BE2C (cell line): ENCODE measurements at places on chromosomes 6 and 20.
A peak's percentile ranks its signal among the peaks of the same experiment; 100 is the strongest.

- no peak for DNase-seq
Measured at GRCh38 chr20:51064137-51064536, 41.2 kb upstream of the KCNG1 start.

- no peak for DNase-seq
Measured at GRCh38 chr6:138429761-138430160, 25.7 kb downstream of the HEBP2 start.

GRCh38 chr6:20338156-20338555 lies 63.5 kb upstream of the E2F3 start:
- DNase-seq, result no peak

GRCh38 chr6:958488-958887 lies 265.5 kb upstream of the EXOC2 start:
- no peak for DNase-seq

GRCh38 chr20:42352096-42352495 lies 733.9 kb upstream of the CHD6 start:
- no peak for DNase-seq

GRCh38 chr20:3190681-3191111 lies 13.8 kb downstream of the DDRGK1 start:
- no peak for DNase-seq

GRCh38 chr6:43570876-43571441 lies 4.9 kb downstream of the XPO5 start:
- no peak for DNase-seq

DNA sequence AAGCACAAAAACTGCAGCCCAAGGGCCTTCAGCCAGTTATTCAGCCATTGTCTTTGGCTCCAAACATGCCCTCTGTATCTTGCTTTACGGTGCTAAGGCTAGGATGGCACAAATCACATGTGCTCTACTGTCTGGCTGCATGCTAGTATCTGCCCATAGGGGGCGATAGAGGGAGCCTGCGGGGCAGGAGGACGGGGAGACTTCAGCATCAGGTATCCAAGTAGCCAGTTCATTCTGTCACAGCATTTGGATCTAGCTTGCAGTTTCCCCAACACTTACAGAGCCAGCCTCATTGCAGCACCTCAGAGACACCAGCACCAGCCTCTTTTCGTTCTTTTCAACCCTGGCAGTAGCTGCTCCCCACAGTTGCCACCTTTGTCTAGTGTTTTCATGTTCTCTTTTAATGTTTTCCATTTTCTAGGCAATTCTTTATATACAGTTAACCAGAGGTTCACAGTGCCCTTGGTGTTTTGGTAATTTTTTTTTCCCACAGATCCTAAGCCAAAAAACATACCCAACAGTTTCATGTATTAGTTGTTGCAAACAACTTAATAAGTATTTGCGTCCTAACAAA lies 705.9 kb downstream of the PTPRT start:
- DNase-seq, result peak; percentile 63

GRCh38 chr20:36060676-36061075 lies 92.3 kb downstream of the CNBD2 start:
- DNase-seq, result no peak

DNA sequence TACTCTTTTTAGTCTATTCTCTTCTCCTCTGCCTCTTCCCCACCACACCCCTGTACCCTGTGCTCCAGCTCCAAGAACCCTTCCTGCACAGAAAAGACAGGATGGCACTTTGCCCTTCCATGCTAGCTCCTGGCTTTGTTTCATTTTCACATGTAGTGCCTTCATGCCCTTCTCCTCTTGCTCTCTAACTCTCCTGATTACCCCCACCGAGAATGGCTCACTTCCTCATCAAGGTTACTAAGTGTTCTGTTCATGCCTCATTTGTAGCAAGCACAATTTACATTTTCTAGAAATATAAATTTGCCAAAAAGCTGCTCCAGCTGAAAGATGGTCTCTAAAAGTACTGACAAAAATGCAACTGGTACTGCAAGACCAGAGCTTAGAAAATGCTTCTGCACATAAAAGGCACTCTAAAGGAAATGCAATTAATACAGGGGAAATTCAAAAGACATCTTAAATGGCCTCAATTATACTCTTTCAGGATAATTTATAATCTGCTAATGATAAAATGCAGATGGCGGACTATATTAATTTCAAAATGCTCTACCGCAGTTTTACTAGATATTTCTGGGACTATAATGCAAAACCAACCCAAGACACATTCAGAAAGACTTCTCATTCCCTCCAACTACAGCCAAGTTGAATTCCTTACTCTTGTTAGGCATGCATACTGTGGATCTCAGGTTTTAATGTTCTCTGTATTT lies 570.2 kb downstream of the PRKN start:
- no peak for DNase-seq

- no peak for DNase-seq
Measured at GRCh38 chr6:159064477-159064876, 19.7 kb upstream of the TAGAP start.

DNA sequence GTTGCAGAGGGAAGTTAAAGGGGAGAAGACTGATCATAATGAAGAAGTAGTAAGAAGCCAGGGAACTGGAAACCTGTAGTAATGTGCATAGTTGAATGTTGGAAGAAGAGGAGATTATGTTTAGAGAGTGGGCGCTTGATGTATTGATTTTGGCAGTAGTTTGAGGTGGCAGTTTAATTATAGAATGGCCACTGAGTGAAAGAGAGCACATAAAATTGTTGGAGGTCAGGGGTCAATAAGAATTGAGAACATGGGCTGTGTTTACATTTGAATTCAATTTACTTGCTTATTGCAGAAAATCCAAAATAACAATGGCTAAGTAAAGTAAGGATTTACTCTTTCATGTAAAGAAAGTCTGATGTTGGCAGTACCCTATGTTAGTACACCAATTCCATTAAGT lies 15.7 kb downstream of the VTA1 start:
- no peak for DNase-seq

DNA sequence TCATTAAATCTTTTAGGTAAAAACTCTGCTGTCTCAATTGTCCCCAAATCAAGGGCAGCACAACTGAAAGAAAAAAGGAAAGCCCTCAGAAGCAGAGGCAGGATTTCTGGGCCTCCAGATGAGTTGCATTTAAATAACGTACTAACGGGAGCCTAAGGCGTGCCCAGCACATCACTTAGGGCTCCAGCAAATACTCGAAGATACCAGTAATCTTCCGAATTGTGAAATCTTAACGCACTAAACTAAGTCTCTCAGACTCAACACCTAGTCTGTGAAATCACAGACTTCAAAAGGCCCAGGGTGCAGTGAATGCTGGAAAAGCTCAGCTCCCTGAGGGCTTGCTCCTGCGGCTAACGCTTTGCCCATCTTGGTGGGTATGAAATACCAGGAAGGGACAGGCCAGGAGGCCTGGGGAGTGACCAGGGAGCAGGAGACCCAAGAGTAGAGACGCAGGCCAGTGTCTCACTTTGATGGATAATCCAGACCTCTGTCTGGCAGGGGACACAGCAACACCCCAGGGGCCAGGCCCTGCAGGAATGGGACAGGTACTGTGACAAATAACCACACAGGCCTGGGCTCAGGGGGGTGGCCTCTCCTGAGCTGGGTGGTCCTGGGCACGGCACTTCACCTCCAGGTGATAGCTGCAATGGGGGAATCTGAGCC lies 36.4 kb downstream of the RRBP1 start:
- no peak for DNase-seq

- DNase-seq, result peak; percentile 49
Measured at GRCh38 chr6:149934249-149935156, 7.3 kb upstream of the ULBP2 start.

DNA sequence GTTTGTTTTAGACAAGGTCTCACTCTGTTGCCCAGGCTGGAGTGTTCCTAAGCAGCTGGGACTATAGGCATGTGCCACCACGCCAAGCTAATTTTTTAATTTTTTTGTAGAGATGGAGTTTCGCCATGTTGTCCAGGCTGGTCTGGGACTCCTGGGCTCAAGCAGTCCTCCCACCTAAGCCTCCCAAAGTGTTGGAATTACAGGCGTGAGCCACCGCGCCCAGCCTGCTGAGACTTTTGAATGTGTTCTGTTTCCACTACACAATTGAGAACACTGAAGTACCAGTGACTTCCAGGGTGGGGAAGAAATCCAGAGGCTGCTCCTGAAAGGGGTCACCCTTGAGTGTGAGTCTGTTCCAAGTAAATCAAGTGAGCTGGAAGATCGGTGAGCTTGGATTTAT lies 81.3 kb upstream of the ARMC2 start:
- DNase-seq, result no peak

DNA sequence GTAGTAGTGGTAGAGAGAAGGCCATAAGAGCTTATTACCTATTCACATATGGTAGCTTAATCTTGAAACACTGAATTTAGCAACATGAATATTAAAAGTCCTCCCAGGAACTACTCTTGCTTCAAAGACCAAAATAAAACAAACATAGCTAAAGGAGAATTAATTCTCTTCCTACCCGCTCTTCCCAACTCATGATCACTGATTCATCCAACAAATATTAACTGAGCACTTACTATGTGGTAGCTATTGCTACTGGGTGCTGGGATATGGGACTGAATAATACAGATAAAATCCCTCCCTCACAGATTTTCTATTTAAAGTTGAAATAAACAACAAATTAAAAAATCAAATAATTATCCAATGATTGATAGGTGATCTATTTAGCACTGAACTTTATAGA lies 287.1 kb downstream of the BTBD9 start:
- DNase-seq, result no peak

- no peak for DNase-seq
Measured at GRCh38 chr6:119234941-119235340, 114.6 kb downstream of the MAN1A1 start.

- no peak for DNase-seq
Measured at GRCh38 chr6:148440016-148440415, 97.4 kb downstream of the SASH1 start.

GRCh38 chr20:55166063-55166462 lies 690.7 kb downstream of the DOK5 start:
- DNase-seq, result peak; percentile 17

GRCh38 chr6:44672841-44673240 lies 285.3 kb downstream of the CDC5L start:
- DNase-seq, result no peak

DNA sequence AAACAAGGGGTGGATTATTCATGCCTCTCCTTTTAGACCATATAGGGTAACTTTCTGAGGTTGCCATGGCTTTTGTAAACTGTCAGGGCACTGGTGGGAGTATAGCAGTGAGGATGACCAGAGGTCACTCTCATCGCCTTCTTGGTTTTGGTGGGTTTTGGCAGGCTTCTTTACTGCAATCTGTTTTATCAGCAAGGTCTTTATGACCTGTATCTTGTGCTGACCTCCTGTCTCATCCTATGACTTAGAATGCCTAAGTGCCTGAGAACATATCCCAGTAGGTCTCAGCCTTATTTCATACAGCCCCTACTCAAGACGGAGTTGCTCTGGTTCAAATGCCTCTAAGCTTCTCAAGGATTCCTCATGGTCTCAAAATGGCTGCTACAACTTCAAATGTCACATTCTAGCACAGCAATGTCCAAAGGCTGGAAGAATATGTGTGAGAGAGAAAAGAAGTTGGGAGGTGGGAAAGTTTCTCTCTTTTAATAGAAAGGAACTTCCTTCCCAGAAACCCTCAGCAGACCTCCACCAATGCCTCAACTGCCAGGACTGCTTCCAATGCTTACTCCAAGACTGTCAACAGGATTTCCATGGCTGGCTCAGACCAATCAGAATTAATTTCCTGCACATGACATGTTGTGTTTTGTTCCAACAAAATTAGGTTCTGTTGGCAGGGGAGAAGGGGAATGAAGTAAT lies 46.6 kb upstream of the SLC9A8 start:
- no peak for DNase-seq

GRCh38 chr6:9437836-9438235 lies 977.0 kb downstream of the TFAP2A start:
- no peak for DNase-seq

DNA sequence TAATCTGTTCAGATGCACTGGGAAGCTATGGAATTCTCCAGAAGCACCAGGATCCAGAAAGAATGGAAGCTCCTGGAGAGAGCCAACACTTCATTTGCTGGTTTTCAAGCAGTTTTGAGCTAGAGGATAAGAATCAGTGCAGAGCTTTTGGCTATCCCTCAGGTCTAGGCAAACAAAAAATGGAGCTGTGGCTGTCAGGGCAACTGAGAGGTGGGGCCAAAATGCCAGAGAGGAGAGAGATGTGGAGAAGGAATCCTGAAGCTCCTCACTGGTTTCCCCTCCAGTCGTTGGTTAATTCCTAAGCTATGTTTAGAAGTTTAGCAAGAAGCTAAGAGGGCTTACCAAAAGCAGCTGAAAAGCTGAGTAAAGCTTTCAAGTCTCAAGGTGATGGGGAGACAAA lies 294.2 kb upstream of the JARID2 start:
- no peak for DNase-seq

GRCh38 chr6:129643176-129643575 lies 66.8 kb downstream of the ARHGAP18 start:
- no peak for DNase-seq

DNA sequence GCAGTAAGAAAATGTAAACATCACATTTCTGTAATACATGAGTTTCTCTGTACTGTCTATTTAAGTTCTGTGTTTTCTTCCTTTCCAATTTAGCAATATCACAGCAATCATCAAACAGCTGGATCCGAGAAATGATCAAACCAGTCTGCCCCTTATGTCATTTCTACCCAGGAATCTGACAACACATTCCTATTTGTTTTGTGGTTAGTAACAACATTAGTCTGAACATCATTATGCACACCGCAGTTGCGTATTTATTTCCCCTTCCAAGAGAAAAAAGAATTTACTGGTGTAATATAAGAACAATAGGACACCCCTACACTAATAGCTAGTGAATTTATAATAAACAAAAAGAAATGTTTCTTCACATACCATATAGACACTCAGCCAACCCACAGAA lies 179.5 kb downstream of the BTBD9 start:
- no peak for DNase-seq

DNA sequence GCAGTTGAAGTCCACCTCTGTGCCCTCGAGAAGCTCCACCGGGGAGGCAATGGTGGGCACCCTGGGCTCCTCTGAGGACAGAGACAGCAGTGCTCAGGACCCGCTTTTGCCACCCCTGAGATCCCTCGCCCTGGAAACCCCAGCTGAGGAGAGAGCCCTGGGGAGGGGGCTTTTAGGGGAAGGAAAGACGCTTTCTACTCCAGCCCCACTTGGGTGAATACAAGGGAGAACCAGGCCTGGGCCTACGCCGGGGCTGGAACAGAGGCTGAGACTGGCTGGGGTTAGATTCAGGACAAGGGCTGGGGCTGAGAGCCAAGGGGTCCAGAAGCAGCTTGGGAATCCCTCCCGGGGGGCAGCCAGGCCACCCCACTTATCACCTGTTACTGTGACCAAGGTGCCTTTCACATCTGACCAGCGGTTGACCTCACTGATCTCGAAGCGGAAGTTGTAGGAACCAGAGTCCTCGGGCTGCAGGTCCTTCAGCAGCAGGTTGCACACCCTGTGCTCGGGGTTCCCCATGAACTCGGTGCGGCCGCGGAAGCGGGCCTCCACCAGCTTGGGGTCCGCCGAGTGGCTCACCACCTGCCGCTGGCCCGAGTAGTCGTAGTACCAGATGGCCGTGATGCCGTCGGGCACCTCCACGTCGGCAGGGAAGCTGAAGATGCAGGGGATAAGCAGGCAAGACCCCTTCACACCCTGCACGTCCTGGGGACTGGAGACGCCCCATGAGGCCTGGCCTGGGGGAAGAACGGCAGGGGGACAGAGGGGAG lies 6.2 kb downstream of the SIGLEC1 start:
- DNase-seq, result no peak

- DNase-seq, result no peak
Measured at GRCh38 chr6:116385459-116385802, 14.7 kb downstream of the DSE start.

- DNase-seq, result peak; percentile 66
Measured at GRCh38 chr20:38109591-38110524, 55.2 kb downstream of the TGM2 start.
